Hair follicular keratinocyte (primary cell): ENCODE measurements at places on chromosomes 2 and 18. TPM values are rescaled to one million over a fixed set of nuclear protein-coding genes. Genes with fewer than 3 reads are reported as not detected.

The NHEJ1 gene
- 7.3 and 12.3 TPM in 2 replicates for total RNA-seq

The RAB17 gene
- total RNA-seq: 2.7 and 4.8 TPM in 2 replicates

The MRPL44 gene
- total RNA-seq: 32.3 and 38.3 TPM in 2 replicates

The GNAL gene
- total RNA-seq: 17.5 and 17.6 TPM in 2 replicates

The CD28 gene
- not detected in 2 replicates for total RNA-seq

The DSG1 gene
- 0.38 and 0.55 TPM in 2 replicates for total RNA-seq

The NT5DC4 gene
- not detected in 2 replicates for total RNA-seq

The VIL1 gene
- total RNA-seq: not detected in 2 replicates
